Activated CD4-positive, alpha-beta memory T cell treated with anti-CD3 and anti-CD28 coated beads for 36 hours (primary cell): ENCODE measurements at places on chromosomes 6 and 20. TPM values are rescaled to one million over a fixed set of nuclear protein-coding genes. Genes with fewer than 3 reads are reported as not detected.
A peak's percentile ranks its signal among the peaks of the same experiment; 100 is the strongest.

The CGA gene
- total RNA-seq, result not detected

The BCAS4 gene
- total RNA-seq, result 11.0 TPM

The MOG gene
- not detected for total RNA-seq

The RAET1E gene
- total RNA-seq, result not detected

The HRH3 gene
- total RNA-seq, result not detected

The SGK2 gene
- 0.62 TPM for total RNA-seq

The AAR2 gene
- total RNA-seq, result 17.3 TPM

The LPA gene
- not detected for total RNA-seq

DNA sequence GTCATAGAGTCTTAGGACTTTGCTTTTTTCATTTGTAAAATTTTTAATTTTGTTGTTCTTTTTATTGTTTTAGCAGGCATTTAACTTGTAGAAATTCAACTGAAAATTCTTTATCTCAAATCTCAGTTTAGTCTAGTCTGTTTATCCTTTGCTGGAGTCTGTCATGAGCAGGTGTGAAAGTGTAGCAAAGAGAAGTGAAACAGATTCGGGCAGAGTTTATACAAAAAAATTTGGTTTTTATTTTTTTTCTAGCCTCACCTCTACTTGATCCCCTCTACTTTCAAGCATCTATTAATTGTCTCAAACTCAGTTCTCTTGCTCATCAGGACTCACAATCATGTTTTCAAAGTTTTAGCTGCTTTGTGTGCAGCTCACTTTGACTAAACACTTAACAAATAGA lies 655.2 kb downstream of the HDGFL1 start:
- no peak for DNase-seq

DNA sequence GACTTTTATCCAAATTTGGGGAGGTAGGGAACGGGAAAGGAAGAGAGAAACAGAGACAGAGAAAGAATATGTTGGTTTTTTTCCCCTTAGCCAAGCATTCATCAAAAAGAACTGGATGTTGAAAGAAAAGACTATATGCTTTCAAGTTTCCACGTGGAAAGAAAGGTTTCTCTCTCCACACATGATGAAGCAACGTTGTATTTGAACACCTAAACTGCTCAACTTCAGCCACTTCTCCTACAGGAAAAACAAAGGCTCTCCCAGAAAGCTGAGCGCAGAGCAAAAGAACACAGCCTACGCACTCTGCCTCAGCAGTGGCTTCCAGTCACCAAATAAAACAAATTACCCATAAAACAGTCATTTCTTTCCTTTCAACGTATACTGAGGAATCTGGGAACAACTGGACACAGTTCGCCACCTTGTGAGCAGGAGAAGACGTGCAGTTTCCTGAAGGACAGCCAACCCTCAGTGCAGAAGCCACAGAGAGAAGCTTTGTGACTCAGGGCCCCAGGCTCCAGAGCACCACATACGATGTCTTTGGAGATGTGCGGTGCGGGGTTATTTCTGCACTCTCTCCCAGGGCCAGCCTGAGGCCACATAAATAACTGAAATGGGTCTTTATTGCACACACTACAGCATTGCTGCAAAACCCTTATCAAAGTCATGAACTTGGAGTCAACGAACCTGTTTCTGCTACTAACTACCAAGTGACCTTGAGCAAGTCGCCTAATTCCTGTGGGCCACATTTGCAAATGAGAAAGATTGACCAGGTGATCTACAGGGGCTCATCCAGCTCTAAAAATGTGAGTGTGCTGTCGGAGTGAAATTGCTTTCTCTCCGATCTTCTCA lies 10.1 kb downstream of the IL17F start:
- peak; percentile 73 for DNase-seq

DNA sequence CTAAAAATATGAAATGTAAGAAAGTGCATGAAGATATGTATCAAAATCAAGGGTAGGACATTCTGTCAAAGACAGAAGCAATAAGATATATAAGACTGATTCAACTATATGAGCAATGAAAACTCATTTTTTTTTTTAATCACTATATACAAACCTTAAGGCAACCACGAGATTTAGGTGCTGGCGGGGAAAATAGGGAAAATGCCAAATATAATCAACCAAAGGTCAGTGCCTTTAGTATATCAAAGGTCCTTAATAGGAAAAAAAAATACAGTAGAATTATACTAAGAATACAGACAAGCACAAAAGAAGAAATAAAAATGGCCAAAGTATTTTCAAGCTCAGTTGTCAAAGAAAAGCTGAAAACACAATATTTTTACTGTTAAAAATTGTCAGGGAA lies 24.1 kb downstream of the SUPT3H start:
- no peak for DNase-seq

GRCh38 chr6:19231878-19232561 lies 605.1 kb upstream of the ID4 start:
- no peak for DNase-seq

GRCh38 chr6:110170081-110170480 lies 9.4 kb downstream of the WASF1 start:
- no peak for DNase-seq

- DNase-seq, result no peak
Measured at GRCh38 chr20:55054453-55054852, 579.1 kb downstream of the DOK5 start.

DNA sequence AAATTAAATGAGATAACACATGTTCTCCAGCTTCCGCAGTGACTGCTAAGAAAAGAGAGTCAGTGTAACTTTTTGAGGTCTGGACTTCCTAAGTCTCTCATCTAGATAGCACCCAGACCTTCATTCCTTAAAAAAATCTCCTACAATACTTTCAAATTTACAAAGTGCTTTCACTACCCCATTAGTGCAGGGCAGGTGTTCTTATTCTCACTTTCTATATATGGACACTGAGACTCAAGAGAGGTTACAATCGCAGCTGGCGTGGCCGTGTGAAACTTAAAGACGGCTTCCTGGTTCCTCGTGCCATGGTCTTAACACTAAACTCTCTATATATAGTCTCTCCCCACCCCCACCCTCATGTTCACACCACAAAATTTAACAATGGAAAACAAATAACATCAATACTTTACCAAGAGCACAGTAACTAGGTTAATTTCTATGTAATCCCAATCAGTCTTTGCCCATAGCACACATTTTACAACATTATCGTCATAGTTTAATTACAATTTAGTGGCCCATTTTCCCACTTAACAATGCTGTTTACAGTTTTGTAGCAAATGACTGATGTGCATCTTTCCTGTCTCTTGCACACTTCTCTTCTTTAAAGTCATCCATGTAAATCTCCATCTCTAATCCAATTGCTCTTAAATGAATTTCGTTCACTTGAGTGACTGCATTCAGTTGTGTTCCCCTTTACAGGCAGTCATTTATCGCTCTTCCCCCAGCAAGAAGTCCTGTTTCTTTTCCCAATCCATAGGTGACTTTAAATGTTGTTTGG lies 78.8 kb upstream of the ARID1B start:
- no peak for DNase-seq

DNA sequence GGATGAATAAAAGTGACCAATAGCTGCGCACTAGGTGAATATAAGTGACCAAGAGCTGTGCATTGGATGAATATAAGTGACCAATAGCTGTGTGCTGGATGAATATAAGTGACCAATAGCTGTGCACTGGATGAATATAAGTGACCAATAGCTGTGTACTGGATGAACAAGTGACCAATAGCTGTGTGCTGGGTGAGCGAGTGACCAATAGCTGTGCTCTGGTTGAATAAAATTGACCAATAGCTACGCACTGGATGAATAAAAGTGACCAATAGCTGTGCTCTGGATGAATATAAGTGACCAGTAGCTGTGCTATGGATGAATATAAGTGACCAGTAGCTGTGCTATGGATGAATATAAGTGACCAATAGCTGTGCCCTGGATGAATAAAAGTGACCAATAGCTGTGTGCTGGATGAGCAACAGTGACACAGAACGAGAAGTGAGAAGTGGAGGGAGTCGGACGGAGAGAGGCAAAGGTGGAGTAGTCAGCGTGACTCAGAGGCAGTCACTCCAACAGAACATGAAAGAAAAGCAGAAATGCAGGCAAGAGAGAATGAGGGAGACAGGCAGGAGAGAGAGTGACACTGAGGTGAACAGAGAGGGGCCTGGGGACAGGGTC lies 38.5 kb downstream of the RBM38 start:
- peak; percentile 25 for DNase-seq

- DNase-seq, result no peak
Measured at GRCh38 chr6:56771189-56771588, 128.5 kb upstream of the DST start.

DNA sequence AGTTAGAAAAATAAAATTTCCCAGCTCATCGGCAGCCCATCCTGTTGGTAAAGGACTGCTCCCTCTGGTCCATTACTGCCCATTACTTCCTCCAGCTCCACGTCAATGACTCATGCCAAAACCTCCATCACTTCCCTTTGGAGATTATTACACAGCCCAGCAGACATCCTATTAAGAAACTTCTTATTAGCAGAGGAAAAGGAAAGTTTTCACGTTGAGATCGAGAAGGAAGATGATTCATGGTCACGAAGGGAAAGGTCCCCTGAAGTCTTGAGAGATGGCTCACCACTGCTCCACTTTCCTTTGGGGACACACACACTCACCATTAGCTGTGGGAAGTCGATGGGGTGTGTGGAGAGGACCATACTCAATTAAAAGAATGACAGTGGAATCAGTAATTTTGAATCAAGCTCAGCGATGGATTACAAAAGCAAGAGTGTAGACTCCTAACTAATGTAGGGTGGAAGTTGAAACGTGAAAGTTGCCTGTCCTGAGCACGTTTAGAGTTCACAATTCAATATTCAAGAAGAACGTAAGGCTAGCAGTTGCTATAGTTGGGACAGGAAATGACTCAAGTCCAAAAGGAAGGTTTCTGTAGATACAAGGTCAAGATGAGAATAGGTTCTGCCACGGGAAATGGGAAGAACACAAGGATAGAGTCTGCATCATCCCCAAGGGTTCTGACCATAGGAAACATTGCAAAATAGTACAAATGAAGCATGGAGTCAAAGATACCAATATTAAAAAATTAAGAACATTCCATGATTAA lies 21.6 kb downstream of the SASH1 start:
- no peak for DNase-seq

- no peak for DNase-seq
Measured at GRCh38 chr6:144365271-144365670, 80.1 kb downstream of the UTRN start.

DNA sequence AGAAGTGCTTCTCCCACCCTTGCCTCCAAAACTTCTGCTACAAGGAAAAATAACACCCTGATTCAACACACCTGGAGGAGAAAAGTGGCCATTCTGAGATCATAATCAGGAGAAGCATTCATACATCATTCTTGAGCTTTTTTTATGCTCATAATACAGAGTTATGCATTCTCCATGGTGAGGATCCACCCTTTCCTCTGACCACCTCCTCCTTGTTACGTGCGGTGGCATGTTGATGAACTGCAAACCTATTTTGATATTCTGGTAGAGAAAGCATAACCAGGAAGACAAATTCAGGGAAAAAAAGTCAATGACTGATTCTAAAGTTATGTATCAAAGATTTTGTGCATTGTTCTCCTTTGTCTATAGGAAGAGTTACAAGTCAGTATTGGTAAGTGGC lies 169.8 kb downstream of the KLHL32 start:
- no peak for DNase-seq

DNA sequence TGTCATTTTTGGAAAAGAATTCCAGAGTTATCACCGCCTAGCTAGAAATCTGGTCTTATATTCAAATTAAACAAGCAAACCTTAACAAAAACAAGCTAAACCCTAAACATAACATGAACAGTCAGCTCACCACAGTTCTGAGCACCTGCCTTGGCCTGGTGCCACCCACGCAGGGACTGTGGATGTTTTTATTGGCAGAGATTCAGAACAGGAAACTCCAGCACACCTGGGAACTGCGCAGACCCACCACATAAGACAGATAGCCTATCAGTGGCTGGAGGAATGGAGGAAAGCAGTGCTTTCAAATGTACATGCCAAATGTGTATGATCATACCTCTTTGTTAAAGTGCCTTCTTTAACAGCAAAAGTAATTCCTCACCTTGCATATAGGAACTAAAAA lies 8.9 kb downstream of the SLC16A10 start:
- DNase-seq, result peak; percentile 58

DNA sequence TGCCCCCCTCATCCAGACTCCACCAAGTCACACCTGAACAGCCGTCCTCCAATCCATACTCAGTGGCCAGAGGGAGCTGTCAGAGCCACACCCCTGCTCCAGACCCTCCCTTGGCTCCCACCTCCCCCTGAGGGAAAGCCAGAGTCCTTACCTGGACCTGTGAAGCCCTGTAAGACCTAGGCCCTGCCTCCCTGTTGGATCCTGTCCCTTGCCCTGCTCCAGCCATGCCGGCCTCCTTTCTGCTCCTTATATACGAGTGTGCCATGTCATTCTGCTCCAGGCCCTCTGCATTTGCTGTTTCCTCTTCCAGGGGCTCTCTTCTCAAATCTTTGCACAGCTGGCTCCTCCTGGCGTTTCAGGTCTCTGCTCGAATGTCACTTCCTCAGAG lies 100.3 kb upstream of the MYL9 start:
- DNase-seq, result no peak

GRCh38 chr20:33671573-33672288 lies 2.5 kb downstream of the NECAB3 start:
- DNase-seq, result no peak

DNA sequence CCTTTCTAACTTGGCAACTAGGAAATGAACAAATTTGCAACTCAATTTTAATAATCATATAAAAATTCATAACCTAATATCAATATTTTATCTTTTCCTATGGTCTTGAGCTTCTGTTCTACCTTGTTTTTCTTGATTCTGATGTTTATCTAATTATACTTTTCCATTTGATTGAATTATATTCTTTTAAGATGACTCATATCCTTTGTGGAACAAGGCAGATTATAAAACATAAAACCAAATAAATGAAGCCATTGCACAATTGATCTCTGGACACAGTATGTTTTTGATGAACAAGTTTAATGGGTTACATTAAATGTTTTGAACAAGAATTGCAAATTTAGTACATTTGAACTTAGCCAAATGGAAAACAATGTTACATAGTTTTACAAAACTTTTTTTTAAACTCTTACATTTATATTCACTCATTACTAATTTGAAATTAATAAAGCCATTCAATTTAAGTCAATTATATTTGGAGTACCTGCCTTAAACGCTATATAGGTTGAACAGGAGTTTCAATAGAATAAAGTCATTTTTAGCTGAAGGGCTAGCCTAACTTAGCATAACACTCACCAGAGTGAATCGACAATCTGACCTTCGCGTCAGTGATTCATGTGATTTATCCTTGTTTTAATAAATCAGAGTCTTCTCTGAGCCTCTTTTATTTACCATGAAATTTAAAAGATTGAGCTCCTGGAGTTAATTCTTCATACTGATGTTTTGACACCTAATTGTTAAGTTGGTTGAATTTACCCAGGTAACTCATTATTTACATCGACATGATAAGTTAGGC lies 3.8 kb downstream of the NCOA7 start:
- no peak for DNase-seq

GRCh38 chr20:58864346-58864745 lies 11.8 kb downstream of the GNAS start:
- no peak for DNase-seq

GRCh38 chr20:53891306-53891894 lies 179.0 kb downstream of the BCAS1 start:
- no peak for DNase-seq

DNA sequence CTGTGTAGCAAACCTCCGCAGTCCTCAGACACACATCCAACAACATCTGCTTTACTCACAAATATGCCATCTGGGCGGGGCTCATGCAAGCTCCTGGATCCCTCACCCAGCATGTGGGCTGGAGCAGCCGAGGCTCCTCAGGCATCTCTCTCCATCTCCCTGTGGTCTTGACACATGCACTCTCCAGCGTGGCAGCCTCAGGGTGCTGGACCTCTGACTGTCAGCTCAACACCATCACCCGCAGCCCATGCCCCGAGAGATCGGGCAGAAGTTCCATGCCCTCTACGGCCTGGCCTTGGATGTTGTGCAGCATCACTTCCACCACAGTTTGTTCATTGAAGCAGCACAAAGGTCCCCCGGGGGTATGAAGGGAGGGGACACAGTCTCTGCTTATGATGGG lies 32.6 kb upstream of the CD93 start:
- DNase-seq, result no peak
